ENCODE measurements at places on chromosomes 11 and 22.

- DNase-seq: no peak
Measured at GRCh38 chr11:109329716-109330115, 92.3 kb upstream of the C11orf87 start.

- DNase-seq: peak; percentile 30
Measured at GRCh38 chr11:72683782-72684200, 9.6 kb upstream of the PDE2A start.

DNA sequence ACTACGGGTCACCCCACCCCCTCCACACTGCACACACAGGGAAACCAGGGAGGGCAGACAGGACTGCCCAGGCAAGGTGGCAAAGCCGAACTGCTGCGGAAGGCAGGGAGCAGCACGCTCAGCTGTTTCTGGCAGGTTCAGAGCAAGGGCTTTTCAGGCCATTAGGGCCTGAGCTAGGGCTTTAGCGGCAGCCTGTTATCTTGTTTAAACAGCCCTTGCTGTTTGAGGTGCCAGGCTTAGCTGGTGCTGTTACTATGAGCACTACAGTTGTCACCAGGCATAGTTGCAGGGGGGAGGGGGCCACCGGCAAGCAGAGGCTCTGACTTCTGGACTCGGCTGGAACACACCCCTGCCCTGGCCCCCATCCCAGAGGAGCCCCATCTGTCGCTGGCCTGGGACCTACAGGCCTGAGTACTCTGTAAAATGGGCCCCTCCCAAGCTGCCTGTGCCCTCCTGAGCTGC lies 34.9 kb downstream of the RSPH14 start:
- DNase-seq: no peak

- no peak for DNase-seq
Measured at GRCh38 chr11:84290647-84291046, 1004.5 kb upstream of the CCDC90B start.

DNA sequence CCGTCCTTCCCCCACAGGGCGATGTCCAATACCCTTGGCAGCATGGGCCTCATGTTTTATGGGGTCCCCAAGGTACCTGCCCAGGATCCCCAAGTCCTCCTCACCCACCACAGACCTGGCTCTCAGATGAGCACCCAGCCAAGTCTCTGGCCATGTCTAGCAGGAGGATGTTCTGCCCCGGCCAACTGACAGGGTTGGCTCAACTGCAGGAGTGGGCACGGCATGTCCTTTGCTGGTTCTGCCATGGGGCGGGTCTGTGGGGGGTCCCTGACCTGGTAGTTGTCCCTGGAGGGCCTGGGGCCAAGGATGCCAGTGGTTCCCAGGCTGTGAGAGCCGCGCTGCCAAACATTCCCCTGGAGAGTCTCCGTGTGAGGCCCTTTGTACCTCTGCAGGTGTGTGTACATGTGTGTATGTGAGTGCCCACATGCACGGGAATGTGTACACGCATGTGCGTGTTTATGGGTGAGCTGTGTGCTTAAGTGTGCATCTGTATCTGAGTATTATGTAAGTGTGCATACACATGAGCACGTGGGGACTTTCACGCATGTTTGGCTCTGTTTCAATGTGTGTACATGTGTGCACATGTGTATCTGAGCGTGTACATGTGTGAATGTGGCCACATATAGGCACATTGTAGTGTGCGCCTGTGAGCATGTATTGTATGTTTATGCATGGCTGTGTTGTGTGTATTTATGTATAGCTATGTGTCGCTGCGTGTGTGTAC lies 85.5 kb downstream of the KCNQ1 start:
- no peak for DNase-seq

- DNase-seq: no peak
Measured at GRCh38 chr11:83713708-83714107, 427.5 kb upstream of the CCDC90B start.

- no peak for DNase-seq
Measured at GRCh38 chr11:74672956-74673692, 58.1 kb downstream of the CHRDL2 start.

GRCh38 chr11:113470233-113470632 lies 5.0 kb downstream of the DRD2 start:
- no peak for DNase-seq

DNA sequence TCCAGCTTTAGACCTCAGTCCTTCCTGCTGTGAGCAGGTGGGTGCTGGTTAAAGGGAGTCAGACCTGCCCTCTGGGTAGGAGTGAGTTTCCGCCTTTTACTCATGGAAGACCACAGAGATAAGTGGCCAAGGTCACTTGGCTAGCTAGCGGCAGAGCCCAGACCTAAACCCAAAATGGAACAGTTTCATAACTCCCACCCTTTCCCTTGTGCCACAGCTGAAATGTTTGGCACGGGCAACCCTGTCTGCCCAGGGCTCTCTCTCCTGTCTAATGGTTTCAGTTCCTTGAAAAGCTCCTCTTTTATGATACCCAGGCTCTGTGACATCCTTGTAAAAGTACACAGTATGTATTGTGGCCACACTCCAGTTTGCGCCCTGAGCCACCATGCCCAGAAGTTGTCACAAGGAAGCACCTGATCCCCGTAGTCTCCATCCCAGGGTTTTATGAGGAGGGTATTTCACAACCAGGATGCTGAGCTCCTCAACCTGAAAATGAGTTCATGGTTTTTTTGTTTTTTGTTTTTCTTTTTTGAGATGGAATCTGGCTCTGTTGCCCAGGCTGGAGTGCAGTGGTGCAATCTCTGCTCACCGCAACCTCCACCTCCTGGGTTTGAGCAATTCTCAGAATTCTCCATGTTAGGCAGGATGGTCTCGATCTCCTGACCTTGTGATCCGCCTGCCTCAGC lies 5.1 kb downstream of the MB start:
- no peak for DNase-seq

- DNase-seq: no peak
Measured at GRCh38 chr11:72472765-72473164, 38.4 kb upstream of the CLPB start.

- DNase-seq: no peak
Measured at GRCh38 chr11:11407763-11408084, 54.7 kb upstream of the CSNK2A3 start.

- no peak for DNase-seq
Measured at GRCh38 chr11:48210052-48210451, 6.6 kb upstream of the OR4B1 start.

DNA sequence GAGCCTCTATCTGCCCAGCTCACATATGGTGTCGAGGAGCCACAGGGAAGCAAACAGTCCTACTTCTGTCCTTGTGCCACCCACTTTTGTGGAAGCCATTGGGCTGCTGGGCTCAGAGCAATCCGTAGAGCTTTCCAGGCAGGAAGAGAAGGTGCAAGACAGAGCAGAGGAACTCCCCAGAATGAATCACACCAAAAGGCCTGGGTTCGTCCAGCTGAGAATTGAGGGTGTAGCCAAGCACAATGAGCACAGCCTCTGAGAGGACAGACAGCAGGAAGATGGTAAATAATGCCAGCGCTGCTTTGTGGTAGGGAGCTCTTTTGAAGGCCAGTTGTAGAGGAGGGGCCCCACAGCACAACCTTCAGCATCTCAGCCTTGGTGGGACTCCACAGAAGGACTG lies 237.8 kb downstream of the GRIK4 start:
- no peak for DNase-seq

DNA sequence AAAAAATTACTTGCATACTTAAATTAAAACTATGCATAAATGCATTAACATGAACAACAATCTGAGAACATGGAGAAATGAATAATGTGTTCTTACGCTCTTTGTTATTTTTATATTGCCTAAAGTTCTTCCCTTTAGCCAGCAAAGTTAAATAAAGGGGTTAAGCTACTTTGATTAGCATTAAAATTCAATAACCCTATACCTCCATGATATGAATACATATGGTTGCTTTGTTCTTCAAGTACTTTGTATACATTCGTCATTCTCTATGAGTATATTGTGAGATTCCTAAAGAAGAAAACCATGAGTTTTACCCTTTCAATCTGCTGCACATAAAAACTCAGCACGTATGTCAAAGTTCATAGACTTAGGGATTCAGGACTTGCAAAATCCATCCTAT lies 578.3 kb downstream of the DLG2 start:
- no peak for DNase-seq

GRCh38 chr11:133545199-133545803 lies 13.0 kb upstream of the OPCML start:
- DNase-seq: no peak

- no peak for DNase-seq
Measured at GRCh38 chr22:49514211-49514610, 313.5 kb downstream of the BRD1 start.

DNA sequence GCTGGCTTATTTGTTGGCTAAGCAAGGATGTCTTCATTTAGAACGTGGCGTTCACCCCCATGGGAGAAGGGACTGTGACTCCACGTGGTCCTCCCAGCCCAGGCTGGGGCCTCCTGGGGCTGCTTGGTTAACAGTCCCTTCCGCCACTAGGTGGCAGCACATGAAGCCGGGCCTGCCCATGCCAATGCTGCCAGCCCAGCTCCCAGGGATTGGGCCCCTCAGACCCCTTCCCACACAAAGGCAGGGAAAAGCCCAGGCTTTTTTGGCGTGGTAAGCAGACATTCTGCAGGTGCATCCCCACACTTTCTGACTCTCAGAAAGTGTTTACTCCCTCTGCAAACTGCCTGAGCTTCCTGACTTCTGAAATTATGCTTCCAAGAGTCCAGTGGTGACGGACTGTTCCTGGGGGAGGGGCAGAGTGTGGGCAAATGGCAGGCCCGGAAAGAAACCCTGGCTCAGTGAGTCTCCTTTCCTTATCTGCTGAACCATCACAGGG lies 3.1 kb downstream of the CBX6 start:
- DNase-seq: peak; percentile 76

GRCh38 chr11:62088331-62088933 lies 35.4 kb upstream of the INCENP start:
- no peak for DNase-seq

DNA sequence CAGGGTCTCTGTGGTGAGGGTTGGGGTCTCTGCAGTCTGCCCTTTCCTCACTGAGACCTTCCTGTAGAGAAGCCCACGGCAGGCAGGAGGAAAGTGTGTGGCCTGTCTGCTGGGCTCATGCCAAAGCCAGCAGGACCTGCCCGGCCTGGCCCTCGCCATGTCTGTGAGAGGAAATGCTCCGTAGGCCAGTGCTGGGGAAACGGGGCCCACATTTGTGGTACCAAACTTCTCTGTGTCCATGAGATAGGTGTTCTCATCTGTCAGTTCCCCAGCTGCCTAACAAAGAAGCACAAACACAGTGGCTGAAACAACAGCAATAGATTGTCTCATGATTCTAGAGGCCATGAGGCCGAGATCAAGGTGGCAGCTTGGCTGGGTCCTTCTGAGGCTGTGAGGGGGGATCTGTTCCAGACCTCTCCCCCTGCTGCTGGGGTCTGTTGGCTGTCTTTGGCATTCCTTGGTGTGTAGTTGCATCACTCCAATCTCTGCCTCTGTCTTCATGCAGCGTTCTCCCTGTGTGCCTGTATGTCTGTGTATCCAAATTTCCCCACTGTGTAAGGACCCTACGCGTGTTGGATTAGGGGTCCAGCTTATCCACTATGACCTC lies 772.5 kb downstream of the TBC1D22A start:
- no peak for DNase-seq

GRCh38 chr11:8440649-8441048 lies 153.4 kb downstream of the STK33 start:
- no peak for DNase-seq

DNA sequence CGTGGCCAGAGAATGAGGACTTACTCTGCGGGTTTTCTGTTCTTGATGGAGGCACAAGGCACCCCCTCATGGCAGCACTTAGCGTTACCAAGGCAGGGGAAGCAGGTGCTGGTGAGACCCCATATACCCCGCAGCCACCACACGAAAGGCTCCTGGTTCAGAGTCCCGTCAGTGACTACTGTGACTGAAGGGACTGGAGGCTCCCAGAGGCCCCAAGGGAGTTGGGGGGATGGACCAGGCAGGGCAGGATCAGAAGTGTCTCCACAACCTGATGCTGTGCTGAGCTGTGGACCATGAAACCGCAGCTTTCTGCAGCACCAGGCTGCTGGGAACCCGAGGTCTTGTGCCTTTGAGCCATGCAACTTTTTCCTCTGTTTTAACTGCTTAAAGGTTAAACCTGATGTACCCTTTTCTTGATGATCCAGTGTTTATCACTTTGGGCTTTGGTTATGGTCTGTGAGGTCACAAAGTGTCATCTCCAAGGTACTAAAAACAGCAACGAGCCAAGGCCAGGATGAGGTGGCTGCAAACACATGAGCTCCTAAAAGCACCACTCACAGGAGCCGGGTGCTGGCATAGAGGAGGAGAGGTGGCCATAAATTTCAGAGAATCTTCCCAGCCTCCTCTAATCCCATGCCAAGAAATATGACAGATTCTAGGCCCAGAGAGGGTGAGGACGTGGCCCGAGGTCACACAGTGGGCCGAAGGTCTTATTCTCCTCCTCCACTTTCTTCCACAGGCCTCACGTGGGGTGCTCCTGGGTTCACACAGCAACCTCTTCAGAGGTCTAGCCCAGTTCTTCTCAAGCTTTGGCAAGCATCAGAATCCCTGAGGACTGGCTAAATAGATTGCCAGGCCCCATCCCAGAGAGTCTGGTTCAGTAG lies 4.2 kb upstream of the LRRC32 start:
- DNase-seq: no peak

- DNase-seq: no peak
Measured at GRCh38 chr11:71463331-71464211, 10.6 kb downstream of the NADSYN1 start.

DNA sequence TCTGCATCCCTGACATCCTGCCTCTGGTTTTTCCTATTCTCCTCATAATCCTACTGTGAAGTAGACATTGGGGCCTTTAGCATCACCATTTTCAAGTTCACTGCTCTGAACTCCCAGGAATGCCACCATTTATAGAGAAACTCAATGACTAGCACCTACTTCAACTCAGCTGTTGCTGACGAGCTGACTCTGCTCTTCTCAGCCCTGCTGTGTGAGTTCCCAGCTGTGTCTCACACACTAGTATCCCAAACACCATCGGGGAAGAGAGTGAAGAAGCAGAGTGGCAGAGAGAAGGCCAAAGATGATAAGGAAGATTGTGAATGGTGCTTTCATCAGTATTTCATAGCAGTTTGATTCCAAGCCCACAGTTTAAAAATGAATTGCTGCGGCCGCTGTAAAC lies 71.9 kb downstream of the PLEKHA7 start:
- DNase-seq: no peak

DNA sequence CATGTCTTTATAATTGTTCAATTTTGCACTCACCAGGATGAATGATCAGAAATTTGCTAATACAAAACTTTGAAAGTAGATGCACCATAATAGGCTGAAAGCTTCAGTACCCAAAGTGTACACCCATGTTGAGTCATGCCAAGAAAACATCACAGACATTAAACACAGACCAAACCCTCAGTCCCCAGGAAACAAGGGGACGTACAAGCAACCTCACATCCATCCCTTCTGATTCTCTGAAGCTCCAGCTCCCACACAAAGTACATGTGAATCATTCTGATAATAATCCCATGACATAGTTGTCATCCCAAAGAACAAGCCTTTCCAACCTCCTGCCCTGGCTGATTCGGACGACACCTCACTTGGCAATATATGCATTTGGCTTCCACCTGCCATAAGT lies 183.8 kb downstream of the SNX19 start:
- DNase-seq: no peak

- no peak for DNase-seq
Measured at GRCh38 chr11:34160791-34161190, 55.4 kb downstream of the NAT10 start.
